ENCODE measurements at places on chromosomes 5 and 9. TPM values are rescaled to one million over a fixed set of nuclear protein-coding genes. Genes with fewer than 3 reads are reported as not detected.

The CD14 gene
- total RNA-seq, result 2.2 TPM

DNA sequence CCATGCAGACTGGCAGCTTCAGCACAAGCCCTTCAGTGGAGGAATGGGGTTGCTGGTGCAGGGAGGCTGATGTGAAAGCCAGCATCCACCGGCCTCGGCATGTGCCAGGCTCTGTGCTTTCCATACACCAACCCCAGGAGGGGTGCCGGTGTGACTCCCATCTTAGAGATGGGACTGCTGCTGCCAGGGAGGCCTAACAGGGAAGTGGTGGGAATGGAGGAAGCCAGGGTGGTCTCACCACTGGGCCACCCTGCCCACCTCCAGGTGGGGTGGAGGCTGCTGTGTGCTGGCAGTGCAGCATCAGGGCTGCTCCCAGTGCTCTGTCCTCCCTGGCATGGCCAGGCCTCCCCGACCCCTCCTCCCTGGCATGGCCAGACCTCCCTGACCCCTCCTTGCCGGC lies 32.8 kb upstream of the PITX1 start:
- H3K27ac ChIP-seq, result no peak overlapping the region
- H3K27me3 ChIP-seq, result no peaks in the 10 kb centered on the region
- H3K4me3 ChIP-seq, result no peak overlapping the region
- DNase-seq, result no peak
- H3K4me1 ChIP-seq, result no peaks in the 10 kb centered on the region

DNA sequence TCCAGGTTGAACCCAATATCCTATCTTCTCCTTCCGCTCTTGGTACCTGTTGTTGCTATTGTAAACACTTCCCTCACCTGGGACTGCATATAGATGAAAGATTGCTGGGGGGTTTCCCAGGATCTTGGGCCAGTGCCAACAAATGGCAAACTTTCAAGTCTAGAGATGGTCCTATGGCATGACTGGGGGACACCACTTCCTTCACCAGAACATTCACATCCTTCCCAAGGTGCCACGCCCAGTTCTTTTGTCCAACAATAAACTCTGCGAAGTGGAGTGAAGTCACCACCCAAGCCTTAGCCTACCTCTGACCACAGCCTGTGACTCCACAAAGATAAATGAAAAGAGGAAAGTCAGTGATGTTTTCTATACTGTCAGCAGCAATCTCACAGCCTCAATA lies 34.4 kb downstream of the DOCK8 start:
- DNase-seq, result no peak
- H3K4me1 ChIP-seq, result no peaks in the 10 kb centered on the region
- H3K27me3 ChIP-seq, result no peaks in the 10 kb centered on the region
- peaks cover 6% of the 10 kb centered on the region for H3K36me3 ChIP-seq
- H3K4me3 ChIP-seq, result no peak overlapping the region
- no peak overlapping the region for H3K27ac ChIP-seq

- H3K27ac ChIP-seq, result peak overlapping the region; percentile 18
- peak; percentile 63 for DNase-seq
- H3K4me1 ChIP-seq, result peaks cover 21% of the 10 kb centered on the region
- H3K4me3 ChIP-seq, result no peak overlapping the region
- H3K27me3 ChIP-seq, result no peaks in the 10 kb centered on the region
These were observed 274.6 kb upstream of the IRX4 start for GRCh38 chr5:2157372-2157771.

DNA sequence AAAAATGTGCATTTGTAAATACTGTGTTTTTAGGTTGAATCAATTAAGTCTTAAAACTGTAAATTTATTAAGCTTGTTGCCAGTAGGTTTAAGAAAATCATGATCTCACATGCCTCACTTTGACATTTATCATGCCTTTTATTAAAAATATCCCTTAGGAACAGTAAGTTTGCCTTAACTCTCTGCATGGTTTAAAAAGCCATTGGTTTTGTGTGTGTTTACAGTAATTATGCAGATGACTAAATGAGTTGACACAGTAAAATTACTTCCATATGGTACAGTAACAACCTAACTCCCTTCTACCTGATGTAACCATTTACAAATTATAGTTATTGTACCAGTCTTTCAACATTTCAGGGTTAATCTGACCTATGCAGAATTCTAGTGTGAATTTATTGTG lies 6.5 kb downstream of the RPS6 start:
- H3K4me1 ChIP-seq, result peaks cover 10% of the 10 kb centered on the region
- H3K27me3 ChIP-seq, result no peaks in the 10 kb centered on the region
- H3K27ac ChIP-seq, result no peak overlapping the region
- no peak overlapping the region for H3K4me3 ChIP-seq

- DNase-seq, result no peak
- H3K27me3 ChIP-seq, result no peaks in the 10 kb centered on the region
- peaks cover 7% of the 10 kb centered on the region for H3K4me1 ChIP-seq
- H3K4me3 ChIP-seq, result no peak overlapping the region
These were observed 59.4 kb upstream of the CCNG1 start for GRCh38 chr5:163377982-163378381.

DNA sequence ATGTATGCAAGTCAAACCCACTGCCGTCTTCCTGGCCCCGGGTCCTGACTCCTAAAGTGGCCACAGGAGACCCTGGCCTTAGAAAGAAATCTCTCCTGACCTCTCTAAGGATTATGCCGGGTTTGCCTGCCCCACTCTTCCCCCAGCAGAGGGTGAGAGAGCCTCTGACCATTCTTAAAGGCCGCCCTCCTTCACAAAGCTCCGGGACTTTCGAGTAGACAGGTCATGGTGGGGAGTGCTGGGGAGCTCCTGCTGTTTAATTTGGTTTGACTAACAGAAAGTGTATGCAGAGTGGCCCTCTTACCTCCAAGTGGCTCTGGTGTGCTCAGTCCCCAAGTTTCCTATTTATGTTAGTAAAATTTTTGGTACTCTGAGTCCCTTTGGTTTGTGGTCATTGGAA lies 111.8 kb downstream of the LRRC70 start:
- no peak overlapping the region for H3K4me3 ChIP-seq
- no peaks in the 10 kb centered on the region for H3K27me3 ChIP-seq
- DNase-seq, result no peak
- H3K27ac ChIP-seq, result no peak overlapping the region
- H3K36me3 ChIP-seq, result no peaks in the 10 kb centered on the region

All from MCF 10A (cell line).